Cortex of kidney (tissue), 1 donor: ENCODE measurements at places on chromosomes 11 and 22.

DNA sequence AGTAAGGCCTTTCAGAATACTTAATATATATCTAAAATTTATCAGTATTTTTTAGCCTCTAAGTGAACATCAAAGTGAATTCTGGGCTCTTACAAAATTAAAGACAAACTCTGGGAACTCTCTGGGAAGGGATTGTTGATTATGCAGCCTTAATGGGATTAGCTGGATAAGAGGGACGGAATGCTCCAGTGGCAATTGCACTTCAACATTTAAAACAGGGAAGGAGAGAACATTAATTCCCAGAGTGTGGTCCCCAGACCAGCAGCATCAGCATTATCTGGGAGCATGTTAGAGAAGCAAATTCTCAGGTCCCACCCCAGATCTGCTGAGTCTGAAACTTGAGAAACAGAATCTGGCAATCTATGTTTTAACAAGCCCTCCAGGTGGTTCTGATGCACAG, 46.5 kb downstream of the POLD3 start:
- DNase-seq: no peak

DNA sequence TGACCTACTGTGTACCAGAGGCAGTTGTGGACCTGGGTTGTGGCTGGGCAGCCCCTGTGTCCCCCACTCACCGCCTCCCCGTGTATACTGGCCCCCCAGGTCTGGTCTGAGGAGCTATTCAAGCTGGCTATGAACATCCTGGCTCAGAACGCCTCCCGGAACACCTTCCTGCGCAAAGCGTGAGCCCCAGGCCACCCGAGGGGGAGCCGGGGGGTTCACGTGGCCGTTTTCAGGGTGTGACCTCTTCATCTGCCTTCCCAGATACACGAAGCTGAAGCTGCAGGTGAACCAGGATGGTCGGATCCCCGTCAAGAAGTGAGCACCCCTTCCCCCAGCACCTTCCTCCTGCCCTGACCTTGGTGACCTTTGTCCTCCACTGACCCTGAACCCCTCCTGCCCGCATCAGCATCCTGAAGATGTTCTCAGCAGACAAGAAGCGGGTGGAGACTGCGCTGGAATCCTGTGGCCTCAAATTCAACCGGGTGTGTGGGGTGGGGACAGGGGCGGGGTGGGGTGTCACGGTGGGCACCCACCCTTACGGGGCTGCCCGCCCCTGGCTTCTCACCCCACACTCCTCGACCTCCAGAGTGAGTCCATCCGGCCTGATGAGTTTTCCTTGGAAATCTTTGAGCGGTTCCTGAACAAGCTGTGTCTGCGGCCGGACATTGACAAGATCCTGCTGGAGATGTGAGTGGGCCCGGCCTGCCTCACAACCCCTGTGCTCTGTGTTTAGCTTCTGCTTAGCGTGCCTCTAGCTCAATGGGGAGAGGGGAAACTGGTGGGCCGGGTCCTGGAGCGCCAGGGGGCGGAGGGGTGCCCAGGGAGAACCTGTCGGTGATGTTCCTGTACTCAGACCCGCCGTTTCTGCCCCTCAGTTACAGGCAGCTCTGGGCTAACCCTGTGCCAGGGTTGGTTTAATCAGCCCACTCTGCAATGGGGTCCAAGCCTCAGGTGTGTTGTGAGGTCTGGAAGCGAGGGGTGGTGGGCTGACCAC, 4.1 kb downstream of the PLCB3 start:
- no peak for DNase-seq

DNA sequence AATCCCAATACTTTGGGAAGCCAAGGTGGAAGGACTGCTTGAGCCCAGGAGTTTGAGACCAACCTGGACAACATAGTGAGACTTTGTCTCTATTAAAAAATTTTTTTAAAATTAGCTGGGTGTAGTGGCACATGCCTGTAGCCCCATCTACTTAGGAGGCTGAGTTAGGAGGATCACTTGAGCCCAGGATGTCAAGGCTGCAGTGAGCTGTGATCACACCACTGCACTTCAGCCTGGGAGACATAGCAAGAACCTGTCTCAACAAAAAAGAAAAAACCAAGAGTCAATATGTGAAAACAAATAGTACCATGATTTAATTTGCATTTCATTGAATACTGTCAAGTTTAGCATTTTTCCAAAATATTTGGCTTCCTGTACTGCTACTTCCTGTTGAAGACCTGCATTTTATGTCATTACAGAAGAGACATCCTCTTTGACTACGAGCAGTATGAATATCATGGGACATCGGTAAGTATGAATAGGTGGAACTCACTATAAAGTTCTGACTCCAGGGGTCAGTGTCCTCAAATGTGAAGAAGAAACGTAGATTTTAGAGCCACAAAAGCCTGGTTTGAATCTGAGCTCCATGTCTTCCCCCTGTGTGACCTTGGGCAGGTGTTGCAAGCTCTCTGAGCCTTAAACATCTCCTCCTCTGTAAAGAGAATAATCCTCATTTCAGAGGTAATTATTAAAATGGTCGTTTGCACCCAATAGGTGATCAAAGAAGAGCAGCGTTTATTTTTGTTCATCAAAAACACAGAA, 16.0 kb downstream of the CDC45 start:
- DNase-seq: no peak

- no peak for DNase-seq
Measured at GRCh38 chr11:121456151-121456550, 3.4 kb upstream of the SORL1-AS1 start.

DNA sequence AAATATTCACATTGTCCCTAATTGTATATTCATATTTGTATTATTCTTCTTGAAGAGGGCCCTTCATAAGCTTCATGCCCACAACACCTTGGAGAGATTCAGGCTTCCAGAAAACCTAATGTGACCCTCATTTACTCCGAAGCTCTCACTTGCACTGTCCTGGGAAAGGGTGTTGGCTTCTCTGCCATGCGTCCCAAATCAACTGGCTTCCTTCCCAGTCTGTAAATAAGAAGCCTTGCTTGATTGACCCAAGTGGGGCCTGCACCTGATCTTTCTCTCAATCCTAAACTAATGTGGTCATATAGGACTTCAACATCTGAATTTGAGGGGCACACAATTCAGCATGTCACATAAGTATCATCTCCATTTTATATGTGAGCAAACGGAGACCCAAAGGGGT, 40.5 kb upstream of the ZBTB16 start:
- no peak for DNase-seq

GRCh38 chr22:18059991-18060390, 17.8 kb upstream of the PEX26 start:
- DNase-seq: no peak

GRCh38 chr22:46792841-46793261, 30.4 kb downstream of the TBC1D22A start:
- DNase-seq: no peak

- no peak for DNase-seq
Measured at GRCh38 chr11:5065027-5065426, 4.3 kb upstream of the OR52E1 start.

GRCh38 chr11:8290081-8290810, 26.6 kb upstream of the LMO1 start:
- DNase-seq: no peak

GRCh38 chr22:35394011-35394312, 6.0 kb upstream of the MCM5 start:
- no peak for DNase-seq

- DNase-seq: no peak
Measured at GRCh38 chr11:76568139-76568538, 102.4 kb downstream of the LRRC32 start.

DNA sequence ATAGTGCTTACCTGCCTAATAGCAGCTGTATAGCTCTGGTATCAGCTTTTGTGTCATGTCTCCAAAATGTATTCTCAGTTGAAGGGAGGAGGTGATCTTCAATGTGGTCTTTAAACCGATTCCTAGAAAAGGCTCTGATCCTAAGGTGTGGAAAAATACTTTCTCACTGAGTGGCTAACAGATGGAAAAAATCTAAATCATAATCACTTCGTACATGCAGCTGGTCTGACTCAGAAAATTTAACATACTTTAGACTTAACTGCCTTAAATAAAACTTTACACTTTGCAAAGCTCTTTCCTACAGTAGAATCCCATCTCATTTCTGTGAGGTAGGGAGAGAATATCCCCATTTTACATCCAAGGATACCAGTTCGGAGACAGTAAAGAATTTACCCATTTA, 38.0 kb downstream of the C2CD3 start:
- DNase-seq: no peak

DNA sequence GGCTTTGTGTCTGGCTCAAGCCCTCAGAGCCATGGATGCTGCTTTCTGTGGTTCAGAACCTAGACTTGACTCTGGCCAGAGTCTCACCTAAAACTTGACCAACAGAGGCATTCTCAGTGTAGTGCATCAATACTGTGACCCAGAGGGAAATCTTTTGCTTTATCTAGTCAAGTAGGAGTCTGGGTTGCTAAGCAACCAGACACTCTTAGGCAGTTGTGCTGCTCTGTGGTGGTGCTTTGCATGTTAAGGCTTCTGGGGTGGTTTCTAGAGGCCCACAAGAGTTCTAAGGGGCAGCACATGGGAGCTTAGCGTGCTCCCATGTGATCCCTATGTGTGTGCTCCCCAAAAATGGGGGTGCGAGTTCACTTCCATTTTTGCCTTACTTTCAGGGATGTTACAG, 224.6 kb upstream of the PLET1 start:
- DNase-seq: no peak

DNA sequence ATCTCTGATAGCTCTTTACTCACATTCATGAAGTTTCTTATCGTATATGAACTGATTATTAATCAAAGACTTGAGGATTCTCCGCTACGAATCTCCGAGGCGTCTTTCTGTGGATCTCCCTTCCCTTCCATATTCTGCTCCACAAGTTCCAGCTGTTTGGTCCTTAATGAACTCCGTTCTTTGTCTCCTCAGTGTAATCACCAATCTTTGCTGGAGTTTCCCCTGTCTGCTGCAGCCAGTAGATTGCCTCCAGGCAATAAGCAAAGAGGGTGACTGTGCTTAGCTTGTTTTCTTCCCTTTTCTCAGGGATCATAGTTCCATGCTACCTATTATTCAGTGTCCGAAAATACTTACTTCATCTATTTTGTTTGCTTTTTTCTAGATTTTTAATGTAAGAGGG, 169.6 kb upstream of the FOLH1 start:
- DNase-seq: no peak

- no peak for DNase-seq
Measured at GRCh38 chr22:40107851-40108378, 69.8 kb upstream of the TNRC6B start.

GRCh38 chr11:44445500-44446365, 119.7 kb upstream of the CD82 start:
- no peak for DNase-seq

DNA sequence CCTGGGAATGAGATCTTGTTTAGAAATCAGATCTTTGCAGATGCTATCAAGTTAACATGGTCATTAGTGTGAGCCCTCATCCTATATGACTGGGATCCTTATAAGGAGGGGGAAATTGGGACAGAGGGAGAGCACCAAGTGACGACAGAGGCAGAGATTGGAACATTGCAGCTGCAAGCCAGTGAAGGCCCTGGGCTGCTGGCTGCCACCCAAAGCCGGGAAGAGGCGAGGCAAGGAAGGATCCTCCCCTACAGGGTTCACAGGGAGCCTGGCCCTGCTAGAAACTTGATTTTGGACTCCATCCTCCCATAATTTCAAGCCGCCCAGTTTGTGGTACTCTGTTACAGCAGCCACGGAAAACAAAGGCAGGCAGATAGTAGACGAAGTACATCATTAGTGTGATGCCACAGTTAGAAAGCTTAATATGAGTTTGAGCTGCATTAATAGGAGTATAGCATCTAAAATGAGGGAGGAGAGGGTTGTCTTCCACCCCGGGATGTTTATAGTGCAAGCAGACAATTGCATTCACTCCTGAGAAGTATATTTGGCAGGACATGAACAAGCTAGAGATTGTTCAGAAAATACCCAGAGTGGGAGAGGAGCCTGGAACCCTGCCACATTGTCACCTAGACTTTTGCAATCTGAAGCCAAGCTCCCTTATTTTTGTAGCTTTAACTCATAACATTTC, 56.8 kb upstream of the CLMP start:
- DNase-seq: no peak

DNA sequence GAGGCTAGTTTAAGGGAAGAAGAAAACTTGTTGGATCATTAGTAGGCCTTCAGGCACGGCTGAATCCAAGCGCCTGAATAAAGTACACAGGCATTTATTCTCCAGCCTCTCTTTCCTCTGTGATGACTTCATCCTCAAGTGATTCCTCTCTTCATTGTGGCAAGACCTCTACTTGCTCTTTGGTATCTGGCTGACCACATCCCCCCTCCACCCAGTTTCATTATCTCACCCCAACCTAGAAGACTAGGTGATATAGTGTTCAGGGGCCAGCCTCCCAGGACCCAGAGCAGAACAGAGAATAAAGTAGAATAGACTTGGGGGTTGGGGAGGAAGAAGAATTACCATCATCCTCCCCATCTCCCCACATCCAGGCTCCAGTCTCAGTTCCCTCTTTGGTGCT, 189.3 kb downstream of the MIAT start:
- DNase-seq: no peak

DNA sequence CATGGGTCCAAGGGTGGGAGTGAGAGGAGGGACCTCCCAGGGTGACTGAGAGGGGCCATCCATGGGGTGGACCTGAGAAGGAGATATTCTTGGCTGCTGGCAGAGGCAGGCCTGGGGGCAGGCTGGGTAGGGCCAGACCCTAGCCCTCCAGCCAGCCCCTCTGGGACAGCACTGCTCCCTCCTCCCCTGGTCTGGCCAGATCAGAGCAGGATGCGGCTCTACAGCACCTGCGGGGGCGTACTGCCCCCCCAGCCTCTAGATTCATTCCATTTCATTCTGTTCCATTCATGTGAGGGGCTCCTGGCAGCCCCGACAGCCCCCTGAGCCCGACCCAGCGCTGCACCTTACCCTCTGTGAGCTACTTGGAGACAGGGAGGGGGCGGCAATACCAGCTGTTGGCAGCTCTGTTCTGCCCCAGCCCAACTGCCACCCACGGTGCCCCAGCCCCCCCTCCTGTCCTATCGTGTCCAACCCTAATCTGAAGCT, 34.3 kb upstream of the MYRF start:
- no peak for DNase-seq

DNA sequence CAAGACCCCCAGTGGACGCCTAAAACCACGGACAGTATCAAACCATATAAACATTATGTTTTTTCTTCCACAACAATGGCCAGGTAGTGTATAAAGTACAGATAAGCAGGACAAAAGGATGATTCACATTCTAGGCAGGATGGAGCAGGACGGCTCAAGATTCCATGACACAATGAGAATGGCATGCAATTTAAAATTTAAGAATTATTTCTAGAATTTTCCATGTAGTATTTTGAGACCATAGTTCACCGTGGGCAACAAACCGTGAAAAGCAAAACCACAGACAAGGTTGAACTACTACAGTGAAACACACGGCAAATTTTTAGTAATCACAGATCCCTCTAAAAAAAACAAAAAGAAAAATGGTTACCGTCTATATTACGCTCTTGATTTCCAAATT, 7.5 kb downstream of the NARS2 start:
- DNase-seq: no peak

GRCh38 chr22:47240116-47240515, 477.7 kb downstream of the TBC1D22A start:
- no peak for DNase-seq

- DNase-seq: no peak
Measured at GRCh38 chr11:11476971-11477645, 124.1 kb upstream of the CSNK2A3 start.
